Progenitor cell of endocrine pancreas (in vitro differentiated cells): ENCODE measurements at places on chromosomes 3 and 15. TPM values are rescaled to one million over a fixed set of nuclear protein-coding genes. Genes with fewer than 3 reads are reported as not detected.

DNA sequence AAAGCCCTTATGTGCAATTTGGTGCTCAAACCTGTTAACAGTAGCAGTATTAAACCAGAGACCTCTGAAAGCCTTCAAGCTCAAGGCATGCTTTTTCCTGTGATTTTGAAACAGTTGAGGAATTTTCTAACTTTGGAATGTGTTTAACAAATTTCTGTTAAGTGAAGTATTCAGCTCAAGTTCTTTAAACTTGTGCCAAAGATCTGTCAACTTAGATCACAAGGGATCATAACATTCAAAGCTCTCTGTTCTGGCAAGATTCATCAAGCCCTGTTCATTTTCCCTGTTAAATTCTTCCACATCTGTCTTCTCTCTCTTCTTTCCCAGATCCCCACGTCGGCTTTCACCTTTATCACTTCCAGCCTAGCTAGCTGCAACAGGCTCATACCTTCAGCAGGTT is 28.8 kb upstream of the RYK start:
- no peak for DNase-seq
- H3K4me1 ChIP-seq: peaks cover 6% of the 10 kb centered on the region
- H3K36me3 ChIP-seq: no peaks in the 10 kb centered on the region
- H3K27me3 ChIP-seq: peaks cover 2% of the 10 kb centered on the region
- H3K27ac ChIP-seq: no peak overlapping the region
- no peak overlapping the region for H3K4me3 ChIP-seq

DNA sequence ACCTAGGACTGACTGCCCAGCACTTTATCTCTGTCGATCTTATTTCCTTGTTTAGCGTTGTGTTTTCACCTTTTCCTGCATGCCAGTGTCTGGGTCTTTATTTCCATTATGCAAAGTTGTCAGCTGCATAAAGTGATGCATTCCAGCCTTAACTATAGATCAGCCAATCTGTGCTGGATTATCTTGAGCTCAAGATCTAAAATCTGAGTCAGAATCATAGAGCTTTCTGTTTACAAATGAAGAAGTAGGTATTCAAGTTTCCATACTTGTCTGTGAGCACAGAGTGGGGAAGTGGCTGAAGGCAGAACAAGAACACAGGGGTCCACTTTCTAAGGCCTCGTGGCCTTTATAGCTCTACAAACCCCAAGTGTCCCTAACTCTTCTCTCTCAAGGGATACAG is 82.4 kb upstream of the PLCL2 start:
- H3K27me3 ChIP-seq: no peaks in the 10 kb centered on the region
- H3K4me3 ChIP-seq: no peak overlapping the region
- no peaks in the 10 kb centered on the region for H3K4me1 ChIP-seq
- no peak for DNase-seq

Gene SLC9A9
- 0.17 and 0.78 TPM in 2 replicates for total RNA-seq

DNA sequence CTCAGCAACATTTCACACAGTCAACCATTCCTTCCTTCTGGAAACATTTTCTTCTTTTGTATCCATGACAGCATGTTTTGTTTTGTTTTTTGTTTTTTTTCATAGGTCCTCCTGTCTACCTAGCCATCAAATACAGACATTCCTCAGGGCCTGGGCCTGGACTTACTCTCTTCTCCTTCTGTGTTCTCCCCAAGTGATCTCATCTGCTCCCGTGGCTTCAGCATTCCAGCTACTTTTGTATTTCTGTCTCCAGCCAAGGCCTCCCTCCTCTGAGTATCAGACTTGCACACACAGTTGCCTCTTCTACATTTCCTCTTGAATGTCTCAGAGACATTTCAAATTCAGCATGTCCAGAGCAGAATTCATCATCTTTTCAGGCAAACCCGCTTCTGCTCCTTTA is 82.4 kb downstream of the HCN4 start:
- no peak overlapping the region for H3K27ac ChIP-seq
- peaks cover 15% of the 10 kb centered on the region for H3K36me3 ChIP-seq
- no peak for DNase-seq

- H3K4me1 ChIP-seq: no peaks in the 10 kb centered on the region
- no peak for DNase-seq
- peaks cover 86% of the 10 kb centered on the region for H3K27me3 ChIP-seq
- no peak overlapping the region for H3K27ac ChIP-seq
- H3K4me3 ChIP-seq: no peak overlapping the region
These were observed 267.9 kb downstream of the RPLP1 start for GRCh38 chr15:69720536-69720935.

Gene CHDH
- total RNA-seq: 17.7 and 17.9 TPM in 2 replicates

Gene NEIL1
- total RNA-seq: 79.2 and 84.4 TPM in 2 replicates

Gene LTF
- total RNA-seq: 0.33 and 0.53 TPM in 2 replicates

DNA sequence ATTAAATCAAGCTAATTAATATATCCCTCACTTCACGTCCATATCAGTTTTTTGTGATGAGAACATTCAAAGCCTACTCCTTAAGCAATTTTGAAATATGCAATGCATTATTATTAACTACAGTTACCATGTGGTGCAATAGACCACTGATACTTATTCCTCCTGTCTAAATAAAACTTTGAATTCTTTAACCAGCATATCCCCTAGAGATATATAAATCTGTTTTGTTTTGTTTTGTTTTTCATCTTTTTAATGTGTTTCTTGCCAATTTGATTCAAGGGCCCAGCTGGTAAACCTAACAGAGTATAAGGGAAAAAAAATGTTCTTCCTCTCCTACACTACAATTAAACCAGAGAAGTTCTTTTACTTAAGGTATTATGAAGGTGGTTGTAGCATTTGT is 524.2 kb downstream of the NAALADL2 start:
- H3K27ac ChIP-seq: no peak overlapping the region
- H3K4me3 ChIP-seq: no peak overlapping the region
- DNase-seq: no peak
- H3K27me3 ChIP-seq: no peaks in the 10 kb centered on the region

Gene SH2D7
- total RNA-seq: not detected in 2 replicates

DNA sequence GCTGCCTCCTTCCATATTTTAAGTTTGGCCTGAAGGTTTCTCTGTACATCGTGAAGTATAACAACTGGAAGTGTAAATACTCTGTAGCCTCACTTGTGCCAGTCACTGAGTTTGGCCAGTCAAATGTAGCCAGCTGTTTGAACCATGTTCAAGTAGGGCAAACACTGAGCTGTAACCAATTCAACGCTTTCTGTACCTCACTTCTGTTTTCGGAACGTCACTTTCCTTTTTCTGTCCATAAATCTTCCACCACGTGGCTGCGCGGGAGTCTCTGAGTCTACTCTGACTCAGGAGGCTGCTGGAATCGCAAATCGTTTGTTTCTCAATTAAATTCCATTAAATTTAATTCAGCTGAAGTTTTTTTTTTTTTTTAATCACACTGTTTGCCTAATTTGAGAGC is 88.8 kb upstream of the RARB start:
- no peaks in the 10 kb centered on the region for H3K36me3 ChIP-seq
- H3K4me1 ChIP-seq: peaks cover 2% of the 10 kb centered on the region
- H3K4me3 ChIP-seq: no peak overlapping the region
- no peak for DNase-seq
- no peak overlapping the region for H3K27ac ChIP-seq

GRCh38 chr3:50572801-50573371 is 3.6 kb downstream of the HEMK1 start:
- no peak for DNase-seq
- H3K4me1 ChIP-seq: peaks cover 2% of the 10 kb centered on the region
- no peak overlapping the region for H3K4me3 ChIP-seq
- no peak overlapping the region for H3K27ac ChIP-seq
- no peaks in the 10 kb centered on the region for H3K36me3 ChIP-seq

Gene CIDEC
- total RNA-seq: not detected in 2 replicates

Gene CCDC66
- total RNA-seq: 46.4 and 52.7 TPM in 2 replicates

Gene DGKG
- 0.17 and 0.44 TPM in 2 replicates for total RNA-seq

GRCh38 chr3:156434921-156435320 is 120.0 kb downstream of the SSR3 start:
- H3K36me3 ChIP-seq: no peaks in the 10 kb centered on the region
- no peaks in the 10 kb centered on the region for H3K4me1 ChIP-seq
- no peak for DNase-seq
- H3K4me3 ChIP-seq: no peak overlapping the region
- no peak overlapping the region for H3K27ac ChIP-seq
- H3K27me3 ChIP-seq: peaks cover 10% of the 10 kb centered on the region

Gene SRP14
- 282 and 285 TPM in 2 replicates for total RNA-seq

DNA sequence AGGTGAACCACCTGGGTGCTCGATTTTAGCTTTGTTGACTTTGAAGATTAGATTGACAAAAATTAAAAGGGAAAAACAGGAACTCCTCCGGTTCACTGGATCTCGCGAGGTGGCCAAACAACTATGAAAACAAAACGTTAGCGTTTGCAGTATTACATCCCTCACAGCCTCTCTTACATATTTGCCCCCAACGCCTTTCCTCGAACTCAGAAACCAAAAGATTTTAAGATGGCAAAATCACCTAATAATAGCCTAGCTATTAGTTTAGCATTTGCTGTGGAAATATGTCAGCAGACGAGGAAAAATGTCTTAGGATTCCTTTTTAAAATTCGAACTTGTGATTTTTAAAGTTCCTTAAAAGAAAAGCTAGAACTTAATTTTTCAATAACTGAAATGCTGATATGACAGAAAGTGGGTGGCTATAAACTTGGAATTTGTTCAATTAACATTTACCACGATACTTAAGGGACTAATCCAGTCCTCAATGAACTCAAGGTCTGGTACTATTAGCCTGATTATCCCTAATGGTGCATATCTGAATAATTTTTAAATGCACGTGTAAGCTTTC is 491 bp upstream of the SENP7 start:
- H3K4me3 ChIP-seq: peak overlapping the region; percentile 97
- peaks cover 1% of the 10 kb centered on the region for H3K36me3 ChIP-seq
- peaks cover 7% of the 10 kb centered on the region for H3K4me1 ChIP-seq
- no peak for DNase-seq
- H3K27me3 ChIP-seq: peaks cover 3% of the 10 kb centered on the region
- H3K27ac ChIP-seq: peak overlapping the region; percentile 97

Gene PARP15
- 0.55 TPM in 2 replicates for total RNA-seq

Gene TTLL13
- total RNA-seq: 0.69 TPM in 1 of 2 replicates, not detected in the other

Gene CCDC33
- 0.84 and 2.0 TPM in 2 replicates for total RNA-seq

GRCh38 chr3:172203522-172204258 is 164.3 kb downstream of the FNDC3B start:
- H3K27ac ChIP-seq: peak overlapping the region; percentile 93
- peaks cover 51% of the 10 kb centered on the region for H3K4me1 ChIP-seq
- H3K36me3 ChIP-seq: peaks cover 14% of the 10 kb centered on the region
- peak overlapping the region; percentile 51 for H3K4me3 ChIP-seq
- H3K27me3 ChIP-seq: no peaks in the 10 kb centered on the region

Gene ST3GAL6
- total RNA-seq: 46.8 and 49.2 TPM in 2 replicates

- no peak overlapping the region for H3K27ac ChIP-seq
- H3K4me1 ChIP-seq: no peaks in the 10 kb centered on the region
- H3K4me3 ChIP-seq: no peak overlapping the region
- no peaks in the 10 kb centered on the region for H3K27me3 ChIP-seq
These were observed 72.0 kb downstream of the TFG start for GRCh38 chr3:100781301-100781700.

Gene GOLGA8N
- 0.69 and 1.1 TPM in 2 replicates for total RNA-seq

- H3K4me1 ChIP-seq: peaks cover 8% of the 10 kb centered on the region
- H3K4me3 ChIP-seq: no peak overlapping the region
- no peak for DNase-seq
- peaks cover 30% of the 10 kb centered on the region for H3K27me3 ChIP-seq
- no peak overlapping the region for H3K27ac ChIP-seq
- no peaks in the 10 kb centered on the region for H3K36me3 ChIP-seq
These were observed 68.5 kb downstream of the SLC7A14 start for GRCh38 chr3:170517242-170517945.

GRCh38 chr15:38378161-38378560 is 75.8 kb upstream of the FAM98B start:
- no peaks in the 10 kb centered on the region for H3K4me1 ChIP-seq
- H3K36me3 ChIP-seq: no peaks in the 10 kb centered on the region
- no peak overlapping the region for H3K4me3 ChIP-seq
- H3K27ac ChIP-seq: no peak overlapping the region
- H3K27me3 ChIP-seq: peaks cover 3% of the 10 kb centered on the region

DNA sequence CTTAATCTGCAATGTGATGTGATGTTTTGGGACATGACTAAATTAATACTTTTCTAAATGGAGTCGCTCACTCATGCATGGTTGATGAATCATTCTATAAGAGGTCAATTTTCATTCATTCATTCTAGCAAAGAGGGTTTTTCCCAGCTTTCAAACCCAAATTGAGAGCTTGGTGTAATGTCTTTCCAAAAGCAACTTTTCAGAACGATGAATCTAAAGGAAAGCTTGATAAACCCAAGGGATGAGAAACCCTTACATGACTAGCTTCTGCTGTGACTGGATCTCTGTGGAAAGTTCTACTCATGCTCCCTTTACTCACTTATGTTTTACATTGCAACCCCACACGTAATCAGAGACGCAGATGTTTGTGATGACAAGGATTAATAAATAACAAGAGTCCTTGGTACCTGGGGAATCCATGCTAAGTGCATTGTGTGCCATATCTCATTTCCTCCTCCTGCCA is 47.7 kb downstream of the PDZRN3 start:
- H3K4me3 ChIP-seq: no peak overlapping the region
- H3K4me1 ChIP-seq: peaks cover 22% of the 10 kb centered on the region
- no peak for DNase-seq
- no peak overlapping the region for H3K27ac ChIP-seq
- H3K36me3 ChIP-seq: peaks cover 6% of the 10 kb centered on the region
- H3K27me3 ChIP-seq: peaks cover 11% of the 10 kb centered on the region

DNA sequence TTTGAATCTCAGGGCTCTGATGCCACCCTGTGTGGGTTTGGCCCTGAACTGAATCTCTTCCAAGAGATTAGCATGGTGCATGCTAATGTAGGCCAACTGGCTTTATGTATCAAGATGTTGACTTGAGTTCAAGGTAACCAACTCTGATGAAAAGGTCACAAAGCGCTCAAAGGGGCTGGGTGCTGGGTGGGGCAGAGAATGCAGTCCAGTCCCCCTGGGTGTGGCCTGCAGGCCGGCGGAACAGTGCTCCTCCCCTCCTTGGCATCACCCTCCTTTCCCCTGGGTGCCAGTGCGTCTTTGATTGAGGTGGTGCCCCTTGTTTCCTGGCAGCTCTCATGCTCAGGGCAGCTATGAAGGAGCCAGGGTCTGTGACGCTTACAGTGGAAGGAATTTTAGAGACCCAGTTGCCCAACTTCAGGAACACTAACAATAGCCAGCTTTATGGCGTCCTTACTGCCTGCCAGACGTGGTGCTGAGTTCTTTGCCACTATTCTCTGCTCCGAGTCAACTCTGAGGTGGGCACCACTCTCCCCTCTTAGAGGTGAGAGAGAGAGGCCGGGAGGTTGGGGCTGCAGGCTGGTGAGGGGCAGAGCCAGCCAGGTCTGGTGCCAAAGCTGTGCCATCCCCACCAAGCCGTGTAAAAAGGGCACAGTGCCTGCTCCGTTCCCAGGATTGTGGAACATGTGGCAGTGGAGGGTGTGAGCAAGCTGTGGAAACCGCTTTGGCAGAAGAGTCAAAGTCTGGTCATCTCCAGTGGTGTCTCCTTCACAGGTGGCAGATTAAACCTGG is 9.8 kb downstream of the SYNM start:
- H3K4me1 ChIP-seq: no peaks in the 10 kb centered on the region
- no peak overlapping the region for H3K4me3 ChIP-seq
- no peak for DNase-seq
- H3K27ac ChIP-seq: no peak overlapping the region
- no peaks in the 10 kb centered on the region for H3K36me3 ChIP-seq
- peaks cover 13% of the 10 kb centered on the region for H3K27me3 ChIP-seq
